ENCODE measurements at places on chromosomes 1 and 21.

DNA sequence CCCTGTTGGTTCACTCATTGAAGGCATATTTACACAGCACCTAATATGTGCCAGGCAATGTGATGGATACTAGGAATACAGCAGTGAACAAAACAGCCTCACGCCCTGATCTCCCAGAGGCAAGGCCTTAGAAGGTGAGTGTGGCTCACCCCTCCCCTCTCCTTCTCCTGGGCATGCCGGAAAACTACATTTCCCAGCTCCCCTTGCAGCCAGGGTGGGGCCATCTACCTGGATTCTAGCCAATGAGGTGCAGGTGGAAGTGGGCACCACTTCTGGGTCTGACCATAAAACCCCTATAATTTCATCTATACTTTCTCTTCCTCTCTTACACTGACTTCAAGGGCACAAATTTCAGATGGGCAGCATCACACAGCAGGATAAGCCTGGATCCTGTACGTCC is 63.8 kb downstream of the FBXO2 start:
- no peak for DNase-seq

GRCh38 chr1:90704817-90705216 is 12.3 kb downstream of the BARHL2 start:
- DNase-seq, result no peak

DNA sequence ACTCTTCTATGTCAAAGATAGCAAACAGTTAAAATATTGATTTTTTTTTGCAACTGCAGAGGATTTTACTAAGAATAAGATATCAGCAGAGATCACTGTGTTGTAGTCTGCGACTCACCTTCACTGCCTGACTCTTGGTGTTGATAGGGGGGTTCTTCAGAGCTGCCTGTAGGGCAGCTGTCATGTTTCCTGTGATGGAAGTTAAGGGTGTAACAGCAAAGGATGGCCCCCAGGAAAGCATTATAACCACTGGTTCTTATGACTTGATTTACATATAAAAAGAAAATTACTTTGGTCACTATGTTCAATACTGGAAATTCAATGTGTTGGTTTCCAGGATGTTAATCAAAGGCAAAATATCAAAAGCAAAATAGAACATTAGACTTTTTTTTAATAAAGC is 2.6 kb downstream of the ARPC5 start:
- no peak for DNase-seq

DNA sequence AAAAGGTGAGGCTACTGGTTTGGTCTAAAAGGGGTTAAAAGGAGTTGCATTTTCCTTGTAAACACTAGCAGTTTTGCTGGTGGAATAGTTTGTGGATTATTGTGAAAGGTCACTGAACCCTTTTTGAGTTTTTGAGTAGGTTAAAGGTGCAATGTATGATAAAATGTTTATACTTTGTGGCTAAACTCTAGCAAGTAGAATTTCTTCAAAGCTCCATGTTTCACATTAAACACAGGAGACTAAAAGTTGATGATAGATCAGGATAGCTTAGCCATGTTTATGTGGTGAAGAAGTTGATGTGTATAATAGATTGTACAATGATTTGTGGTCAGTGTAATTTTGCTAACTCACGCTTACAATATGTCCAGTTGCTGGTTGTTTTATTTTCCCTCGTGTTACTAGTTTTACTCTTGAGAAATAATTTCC is 13.1 kb downstream of the ZNF326 start:
- no peak for DNase-seq

- no peak for DNase-seq
Observed at GRCh38 chr1:207500306-207500705, 4.3 kb downstream of the CR1 start.

GRCh38 chr1:182910143-182910542 is 42.8 kb downstream of the SHCBP1L start:
- DNase-seq, result no peak

DNA sequence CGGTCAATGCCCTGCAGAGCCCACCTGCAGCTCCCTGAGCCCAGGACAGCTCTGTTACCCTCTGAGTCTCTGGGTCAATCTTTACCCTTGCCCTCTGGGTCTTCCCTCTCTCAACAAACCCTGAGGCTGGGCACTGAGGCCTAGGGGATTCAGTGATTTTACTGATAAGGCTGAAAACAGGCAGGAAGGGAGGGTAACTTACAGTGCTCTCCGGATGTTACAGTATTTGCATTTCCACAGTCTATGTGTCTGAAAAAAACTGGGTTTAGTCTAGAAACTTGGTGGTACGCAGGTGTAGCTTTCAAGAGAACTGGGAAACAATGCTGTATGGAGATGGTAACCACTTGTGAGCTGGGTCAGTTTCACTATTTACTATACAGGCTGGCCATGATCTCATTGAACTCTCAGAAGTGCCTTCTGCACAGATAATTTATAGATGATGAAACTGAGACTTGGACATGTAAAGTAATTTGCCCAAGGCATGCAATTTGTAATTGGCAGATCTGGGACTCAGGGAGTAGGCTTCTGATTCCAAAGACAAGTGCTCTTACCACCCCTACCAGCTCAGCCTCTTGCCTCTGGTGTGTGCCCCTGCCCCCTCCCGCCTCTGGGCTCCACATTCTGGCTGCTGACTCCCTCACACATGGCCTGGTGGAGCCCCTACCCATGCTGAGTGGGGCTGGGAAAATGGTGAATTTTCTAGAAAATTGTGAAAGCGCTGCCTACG is 48.8 kb downstream of the TENT5C start:
- no peak for DNase-seq

DNA sequence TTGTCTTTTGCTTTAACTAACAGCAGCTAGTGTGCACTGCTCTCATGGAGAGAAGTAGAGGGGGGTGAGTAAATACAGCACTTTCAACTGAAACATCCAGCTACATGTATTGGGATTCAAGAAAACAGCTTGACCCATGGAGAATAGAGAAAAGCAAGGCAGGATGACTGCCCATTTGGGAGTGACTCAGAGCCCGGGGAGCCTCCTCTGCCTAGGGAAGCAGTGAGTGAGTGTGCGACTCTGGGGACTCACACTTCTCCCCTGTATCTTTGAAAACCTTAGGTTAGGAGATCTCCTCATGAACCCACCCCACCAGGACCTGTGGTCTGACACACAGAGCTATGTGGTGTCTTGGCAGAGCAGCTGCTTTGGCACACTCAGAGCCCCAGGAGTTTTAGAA is 82.0 kb upstream of the PTGFR start:
- DNase-seq, result no peak

DNA sequence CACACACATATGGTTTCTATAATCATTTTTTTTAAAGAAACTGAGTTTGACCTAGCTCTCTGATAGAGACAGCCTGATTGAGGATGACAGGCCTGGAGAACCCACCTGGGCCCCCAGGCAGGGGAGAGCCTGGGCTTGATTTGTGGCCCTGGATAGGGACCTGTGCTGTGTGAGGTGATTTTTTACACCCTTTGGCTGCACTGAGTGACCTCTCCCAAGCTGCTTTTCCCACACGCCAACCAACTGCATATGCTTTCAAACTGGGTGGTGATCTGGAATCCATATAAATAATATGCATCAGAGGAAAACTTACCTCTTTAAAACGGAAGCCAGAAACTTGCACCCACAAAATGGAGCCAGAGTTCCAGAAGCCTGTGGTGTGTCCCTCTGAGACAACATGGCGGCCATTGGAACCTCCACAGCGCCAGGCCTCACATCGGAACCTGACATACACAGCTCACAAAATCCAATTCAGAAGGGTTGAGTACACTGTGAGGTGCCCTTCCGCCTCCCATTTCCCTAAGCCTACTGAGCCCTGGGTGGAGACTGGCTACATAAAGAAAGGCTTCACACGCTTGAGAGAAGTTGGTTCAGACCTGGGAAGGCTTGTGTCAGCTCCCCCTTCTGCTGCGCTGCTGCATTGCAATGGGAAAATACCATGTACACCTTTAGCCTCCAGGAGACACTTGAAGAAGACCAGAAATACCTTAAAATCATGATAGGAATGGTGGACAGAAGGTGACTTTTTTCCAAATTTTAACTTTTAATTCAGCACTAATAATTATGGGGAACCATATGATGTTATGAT is 160.7 kb downstream of the HHIPL2 start:
- DNase-seq, result no peak

DNA sequence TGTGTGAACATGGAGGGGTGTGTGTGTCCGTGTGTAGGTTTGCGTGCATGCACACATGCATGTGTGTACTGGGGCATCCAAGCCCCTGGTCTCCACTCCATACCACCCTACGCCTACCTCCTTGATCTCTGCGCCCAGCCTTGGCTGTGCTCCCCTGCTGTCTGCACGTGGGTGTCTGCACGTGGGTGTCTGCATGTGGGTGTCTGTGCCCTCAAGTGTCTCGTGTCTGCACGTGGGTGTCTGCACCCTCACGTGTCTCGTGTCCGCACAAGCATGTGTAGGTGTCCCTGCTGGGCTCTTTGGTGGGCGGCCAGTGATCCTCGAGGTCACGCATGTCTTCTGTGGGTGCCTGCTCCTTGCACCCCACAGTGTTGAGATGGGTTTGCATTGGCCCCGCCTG is 21.1 kb downstream of the RNF223 start:
- DNase-seq, result no peak

GRCh38 chr1:117633423-117633822 is 27.6 kb downstream of the TENT5C start:
- no peak for DNase-seq

- DNase-seq, result no peak
Observed at GRCh38 chr21:42330380-42331371, 15.5 kb upstream of the TFF3 start.

DNA sequence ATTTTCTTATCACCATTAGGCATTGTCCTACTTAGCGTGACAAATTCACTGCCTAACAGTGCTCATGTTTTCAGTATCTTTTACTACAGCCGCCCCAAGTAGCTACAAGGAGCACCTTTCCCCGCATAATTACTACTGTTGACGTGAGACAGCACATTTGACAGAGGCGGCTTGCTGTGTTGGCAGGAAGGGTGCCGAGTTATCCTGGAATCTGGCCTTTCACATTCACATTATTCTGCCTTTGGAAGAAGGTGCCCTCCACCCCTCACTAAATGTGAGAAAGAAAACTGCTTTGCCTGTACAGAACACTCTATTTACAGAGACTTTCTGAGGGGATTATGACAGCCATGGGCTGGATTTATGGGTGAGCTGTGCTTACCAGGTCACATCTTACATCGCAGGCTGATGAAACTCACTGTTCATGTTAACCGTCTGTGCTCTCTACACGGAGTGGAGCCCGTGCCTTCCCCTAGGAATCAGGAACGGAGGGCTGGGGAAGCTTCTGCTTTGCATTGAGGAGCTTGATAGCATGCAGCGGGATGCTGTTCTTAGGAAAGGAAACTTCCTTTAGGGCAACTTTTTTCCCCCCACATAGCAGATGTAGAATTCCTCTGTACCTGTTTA is 148.0 kb upstream of the ZRANB2 start:
- no peak for DNase-seq

DNA sequence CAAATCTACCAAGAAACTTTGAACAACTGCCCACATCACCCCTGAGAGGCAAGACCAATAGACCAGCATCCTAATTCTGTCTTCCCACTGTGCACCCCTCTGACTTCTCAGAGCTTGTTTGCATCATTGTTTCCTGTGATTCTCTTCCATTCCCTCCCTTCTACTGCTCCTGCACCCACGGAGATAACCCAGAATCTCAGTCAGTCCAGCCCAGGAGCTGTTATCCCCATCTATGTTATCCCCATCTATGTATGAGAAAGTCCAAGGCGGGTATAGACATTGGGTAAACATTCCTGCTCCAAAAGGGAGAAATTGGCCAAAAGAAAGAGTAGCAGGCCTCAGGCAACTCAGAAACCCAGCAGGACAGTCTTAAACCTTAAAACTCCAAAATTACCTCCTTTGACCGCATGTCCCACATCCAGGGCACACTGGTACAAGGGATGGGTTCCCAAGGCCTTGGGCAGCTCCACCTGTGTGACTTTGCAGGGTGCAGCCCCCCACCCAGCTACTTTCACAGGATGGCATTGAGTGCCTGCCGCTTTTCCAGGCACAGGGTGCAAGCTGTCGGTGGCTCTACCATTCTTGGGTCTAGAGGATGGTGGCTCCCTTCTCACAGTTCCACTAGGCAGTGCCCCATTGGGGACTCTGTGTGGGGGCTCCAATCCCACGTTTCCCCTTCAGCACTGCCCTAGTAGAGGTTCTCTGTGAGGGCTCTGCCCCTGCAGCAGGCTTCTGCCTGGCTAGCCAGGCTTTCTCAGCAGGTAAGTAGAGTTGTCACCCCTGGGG is 414.8 kb downstream of the NPHP4 start:
- DNase-seq, result no peak

DNA sequence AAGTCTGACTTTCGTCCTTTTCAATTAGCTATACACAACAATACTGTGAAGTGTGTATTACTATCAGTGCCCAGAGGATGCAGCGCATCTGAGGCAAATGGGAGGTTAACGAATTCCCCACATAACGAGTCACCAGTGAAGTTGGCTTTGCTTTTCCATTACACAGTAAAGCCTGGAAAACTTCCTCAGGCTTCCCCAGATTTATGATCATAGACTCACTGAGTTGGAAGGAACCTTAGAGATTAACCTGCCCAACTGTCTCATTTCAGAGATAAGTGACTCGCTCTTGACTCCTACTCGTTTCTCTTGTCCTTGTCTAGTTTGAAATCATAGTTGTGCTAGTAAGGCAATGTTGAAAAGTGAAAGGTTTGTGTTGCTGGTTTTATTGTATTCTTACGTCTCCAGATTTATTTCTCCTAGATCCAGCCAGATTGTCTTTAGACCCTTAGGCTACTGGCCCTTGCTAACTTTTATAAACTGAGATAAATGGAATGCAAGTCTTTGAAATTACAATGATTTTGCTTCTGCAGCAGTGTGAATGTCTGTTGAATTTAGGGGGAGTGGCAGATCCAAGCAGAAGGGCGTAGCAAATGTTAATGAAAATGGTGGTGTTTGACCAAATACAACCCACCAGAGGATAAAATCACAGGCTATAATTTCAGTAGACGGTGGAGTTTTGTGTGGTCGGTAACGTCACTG is 17.3 kb downstream of the S1PR1 start:
- no peak for DNase-seq

DNA sequence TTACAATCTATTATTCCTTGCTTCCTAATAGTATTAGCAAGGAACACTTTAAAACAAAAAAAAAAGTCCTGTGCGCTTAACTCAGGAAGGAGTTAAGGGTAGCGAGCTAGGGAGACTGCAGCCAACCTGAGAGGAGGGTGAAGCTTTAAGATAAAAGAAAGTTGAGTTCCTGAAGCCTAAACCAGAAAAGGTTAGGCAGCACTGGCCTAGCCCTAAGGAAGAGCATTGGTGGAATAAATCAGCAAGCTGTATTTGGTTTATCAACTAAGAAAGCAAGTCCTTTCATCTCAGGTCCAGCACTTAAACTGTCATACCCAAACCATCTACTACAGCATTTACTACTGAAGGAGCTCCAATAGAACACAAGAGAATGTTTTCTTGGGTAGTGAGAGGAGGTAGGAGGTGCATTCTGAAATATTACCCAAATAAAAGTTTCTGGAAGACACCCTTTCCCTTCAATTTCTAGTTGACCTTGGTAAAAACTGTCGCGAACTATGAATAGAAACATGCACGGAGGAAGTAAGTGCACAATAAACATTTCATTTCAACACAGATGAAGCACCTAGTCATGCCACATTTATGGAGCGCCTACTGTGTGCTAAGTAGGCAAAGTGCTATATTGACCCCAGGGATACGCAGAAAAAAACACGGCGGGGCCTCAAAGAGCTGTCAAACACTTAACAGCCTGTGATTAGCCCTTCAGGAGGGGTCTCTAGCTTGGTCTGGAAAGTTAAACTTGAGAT is 1.3 kb downstream of the GLRX2 start:
- DNase-seq, result no peak

GRCh38 chr1:8950309-8950708 is 4.6 kb downstream of the CA6 start:
- DNase-seq, result no peak

Measured in caudate nucleus (tissue), 63 donors.